HepG2 (cell line): ENCODE measurements at places on chromosomes 12 and 14. TPM values are rescaled to one million over a fixed set of nuclear protein-coding genes. Genes with fewer than 3 reads are reported as not detected.

Gene ACRBP
- total RNA-seq, result not detected in 2 replicates

DNA sequence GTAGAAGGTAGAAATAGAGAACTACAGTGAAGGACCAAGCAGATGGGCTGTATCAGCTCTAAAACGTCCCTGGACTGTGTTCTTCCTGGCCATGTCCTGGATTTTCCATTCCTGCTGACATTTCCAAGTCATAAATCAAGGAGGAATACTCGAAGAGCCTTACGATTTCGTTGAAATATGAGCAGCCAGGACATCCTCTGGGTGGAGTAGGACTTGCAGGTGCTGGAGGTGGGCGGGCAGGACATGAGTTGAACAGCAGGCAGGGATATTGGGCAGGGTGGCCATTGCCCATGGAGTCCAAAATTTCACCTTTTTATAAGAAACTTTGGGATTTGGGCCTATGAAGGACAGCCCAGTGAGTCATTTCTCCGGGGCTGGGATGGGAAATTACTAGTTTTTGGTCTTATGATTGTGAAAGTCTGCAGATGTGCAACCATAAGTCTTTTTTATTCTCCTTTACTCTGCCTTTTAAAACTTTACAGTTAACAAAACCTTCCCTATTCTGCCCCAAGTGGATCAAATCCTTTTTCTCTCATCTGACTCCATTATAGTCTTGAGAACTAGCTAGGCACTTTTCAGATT is 88.8 kb downstream of the TMX1 start:
- DNase-seq, result no peak

- no peak for DNase-seq
Measured at GRCh38 chr12:77167801-77168200, 102.4 kb upstream of the E2F7 start.

DNA sequence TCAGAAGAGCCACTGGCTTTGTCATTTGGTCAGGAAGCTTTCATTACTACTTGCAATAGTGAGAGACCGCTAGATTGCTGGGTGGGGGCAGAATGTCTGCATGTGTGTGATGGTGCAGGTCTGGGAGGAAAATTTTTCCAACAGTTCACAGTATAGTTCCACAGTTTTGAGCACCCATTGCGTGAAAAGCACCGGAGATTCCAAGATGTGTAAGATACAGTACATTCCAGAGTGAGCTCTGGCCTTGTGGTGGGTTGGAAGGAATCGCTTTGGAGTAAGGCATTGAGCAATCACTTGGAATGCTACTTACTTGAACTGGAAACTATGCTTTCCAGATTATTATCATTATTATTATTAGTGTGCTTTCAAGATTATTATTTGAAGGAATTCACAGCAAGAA is 47.6 kb upstream of the FRMD6 start:
- no peak for DNase-seq

- no peak for DNase-seq
Measured at GRCh38 chr12:113819495-113819894, 146.6 kb downstream of the RBM19 start.

GRCh38 chr12:96057986-96058553 is 22.7 kb upstream of the LTA4H start:
- DNase-seq, result no peak

GRCh38 chr12:94663071-94663470 is 12.7 kb upstream of the TMCC3 start:
- DNase-seq, result no peak

Gene HOXC5
- total RNA-seq, result not detected in 2 replicates

DNA sequence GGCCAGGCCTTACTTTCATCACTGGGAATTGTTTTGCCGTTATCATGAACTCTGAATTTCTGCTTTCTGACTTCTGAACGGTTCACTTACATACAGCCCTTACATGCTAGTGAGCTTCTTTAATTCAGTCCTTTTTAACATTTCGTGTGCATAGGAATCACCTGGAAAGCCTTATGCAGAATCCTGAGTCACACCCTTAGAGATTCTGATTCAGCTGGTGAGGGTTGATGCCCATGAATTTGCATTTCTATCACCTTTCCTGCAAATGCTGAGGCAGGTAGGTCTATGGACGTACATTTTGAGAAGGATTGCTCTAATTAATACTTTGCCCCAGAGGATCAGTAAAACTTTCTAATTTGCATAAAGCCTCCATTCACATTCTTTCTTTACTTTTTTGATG is 44.0 kb downstream of the PPHLN1 start:
- DNase-seq, result no peak

DNA sequence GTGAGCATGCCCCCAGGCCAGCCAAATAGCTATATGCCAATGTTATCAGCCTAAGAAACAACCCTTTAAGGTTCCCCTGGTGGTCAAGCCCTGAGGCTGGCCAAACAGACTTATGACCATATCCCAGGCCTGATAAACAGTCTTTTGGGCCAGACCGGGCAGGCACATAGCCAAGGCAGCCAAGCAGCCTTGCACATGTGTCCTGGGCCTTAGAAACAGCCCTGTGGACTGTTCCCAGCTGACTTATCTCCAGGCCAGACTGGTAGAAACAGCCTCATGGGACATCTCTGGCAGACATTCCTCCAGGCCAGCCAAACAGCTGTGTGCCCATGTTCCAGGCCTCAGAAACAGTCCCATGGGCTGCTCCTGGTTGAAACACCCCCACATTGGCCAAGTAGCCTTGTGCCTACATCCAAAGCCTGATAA is 295.0 kb upstream of the MGAT4C start:
- no peak for DNase-seq

DNA sequence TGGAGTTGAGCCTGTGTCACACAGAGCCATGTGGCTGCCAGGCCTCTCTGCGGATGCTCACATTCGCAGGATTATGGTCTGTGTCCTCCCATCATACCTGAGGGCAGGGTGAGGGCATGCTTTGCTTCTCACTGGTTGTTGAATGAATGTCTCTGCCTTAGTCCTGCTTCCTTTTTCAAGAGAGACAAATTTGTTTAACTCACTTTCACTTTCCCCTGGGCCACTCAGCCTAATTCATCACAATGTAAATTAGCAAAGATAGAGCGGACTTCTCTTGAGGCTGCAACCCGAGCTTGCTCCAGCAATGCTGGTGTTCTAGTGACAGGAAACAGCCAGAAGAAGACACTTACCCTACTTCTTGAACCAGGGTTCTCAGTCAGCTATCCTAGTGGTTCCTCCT is 35.5 kb upstream of the PAX9 start:
- no peak for DNase-seq

DNA sequence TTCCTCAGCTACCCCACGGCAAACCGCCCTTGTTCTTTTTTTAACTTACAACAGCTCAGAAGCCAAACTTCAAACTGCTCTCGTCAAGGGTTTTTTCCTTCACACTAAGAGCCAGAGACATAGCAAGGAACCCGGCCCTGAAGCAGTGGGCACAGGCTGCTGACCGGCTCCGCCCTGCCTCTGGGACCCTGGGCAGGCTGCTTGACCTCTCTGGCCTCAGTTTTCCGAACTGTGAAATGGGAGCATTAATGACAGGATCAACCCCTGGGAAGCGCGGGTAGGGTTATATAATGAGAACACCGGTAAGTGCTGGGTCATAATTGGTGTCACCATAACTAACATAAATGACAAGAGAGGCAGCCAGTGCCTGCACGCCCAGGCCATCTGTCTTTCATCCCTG is 21.2 kb upstream of the FZD10 start:
- no peak for DNase-seq

- DNase-seq, result no peak
Measured at GRCh38 chr14:73712540-73713180, 1.5 kb downstream of the PNMA1 start.

GRCh38 chr14:55756557-55756956 is 176.6 kb downstream of the KTN1 start:
- DNase-seq, result no peak

Gene SLC38A4
- total RNA-seq, result 2.8 and 3.5 TPM in 2 replicates

DNA sequence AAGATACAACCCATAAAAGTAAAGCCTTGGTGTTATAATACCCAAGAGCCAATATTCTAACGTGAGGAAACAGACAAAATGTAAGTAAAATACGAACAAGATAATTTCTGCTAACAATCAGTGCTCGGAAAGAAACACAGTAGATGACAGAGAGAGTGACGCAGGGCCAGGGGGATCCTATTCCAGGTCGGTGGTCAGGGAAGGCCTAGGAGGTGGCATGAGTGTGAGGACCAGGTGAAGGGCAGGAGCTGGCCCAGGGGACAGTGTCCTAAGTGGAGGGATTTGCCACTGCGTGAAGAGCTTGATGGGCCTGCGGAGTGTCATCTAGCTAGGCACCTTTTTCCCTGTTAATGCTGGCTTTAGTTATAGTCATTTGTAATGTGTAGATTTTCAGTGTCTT is 35.3 kb downstream of the ETV6 start:
- DNase-seq, result no peak

- no peak for DNase-seq
Measured at GRCh38 chr14:99239661-99240092, 32.3 kb downstream of the BCL11B start.

GRCh38 chr12:19220205-19220604 is 90.7 kb downstream of the PLEKHA5 start:
- DNase-seq, result no peak

- no peak for DNase-seq
Measured at GRCh38 chr12:14957551-14958168, 3.7 kb downstream of the ARHGDIB start.

Gene NR2C1
- 22.4 and 38.0 TPM in 2 replicates for total RNA-seq

- DNase-seq, result no peak
Measured at GRCh38 chr14:100599981-100600380, 12.8 kb upstream of the BEGAIN start.

Gene A2ML1
- total RNA-seq, result not detected in 2 replicates

Gene LTBP2
- total RNA-seq, result 0.18 and 0.20 TPM in 2 replicates

GRCh38 chr12:110636516-110636915 is 22.6 kb downstream of the TCTN1 start:
- no peak for DNase-seq

- DNase-seq, result peak; percentile 97
Measured at GRCh38 chr12:30599608-30600007, 96.1 kb downstream of the IPO8 start.

DNA sequence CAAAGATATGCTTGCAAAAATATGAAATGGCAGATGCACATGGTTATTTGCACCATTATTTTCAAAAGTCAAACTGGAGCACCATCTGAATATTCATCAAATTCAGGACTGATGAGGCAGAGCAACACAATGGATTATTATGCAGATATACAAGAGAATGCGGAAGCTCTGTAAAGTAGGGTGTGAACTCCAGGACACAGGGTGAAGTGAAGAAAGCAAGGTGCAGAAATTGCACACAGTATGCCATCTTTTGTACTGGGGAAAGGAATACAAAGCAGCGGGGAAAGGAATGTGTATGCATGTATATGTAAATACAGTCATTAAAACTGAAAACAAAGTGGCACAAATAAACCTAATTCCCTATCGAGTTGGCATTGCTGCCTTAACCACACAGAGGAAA is 22.7 kb upstream of the CLEC4E start:
- DNase-seq, result no peak

GRCh38 chr14:69547701-69548348 is 26.8 kb downstream of the CCDC177 start:
- DNase-seq, result no peak
